ENCODE measurements at places on chromosomes 12 and 14.
A peak's percentile ranks its signal among the peaks of the same experiment; 100 is the strongest.

- peak; percentile 46 for DNase-seq
Measured at GRCh38 chr12:22543246-22544037, 900 bp downstream of the C2CD5 start.

DNA sequence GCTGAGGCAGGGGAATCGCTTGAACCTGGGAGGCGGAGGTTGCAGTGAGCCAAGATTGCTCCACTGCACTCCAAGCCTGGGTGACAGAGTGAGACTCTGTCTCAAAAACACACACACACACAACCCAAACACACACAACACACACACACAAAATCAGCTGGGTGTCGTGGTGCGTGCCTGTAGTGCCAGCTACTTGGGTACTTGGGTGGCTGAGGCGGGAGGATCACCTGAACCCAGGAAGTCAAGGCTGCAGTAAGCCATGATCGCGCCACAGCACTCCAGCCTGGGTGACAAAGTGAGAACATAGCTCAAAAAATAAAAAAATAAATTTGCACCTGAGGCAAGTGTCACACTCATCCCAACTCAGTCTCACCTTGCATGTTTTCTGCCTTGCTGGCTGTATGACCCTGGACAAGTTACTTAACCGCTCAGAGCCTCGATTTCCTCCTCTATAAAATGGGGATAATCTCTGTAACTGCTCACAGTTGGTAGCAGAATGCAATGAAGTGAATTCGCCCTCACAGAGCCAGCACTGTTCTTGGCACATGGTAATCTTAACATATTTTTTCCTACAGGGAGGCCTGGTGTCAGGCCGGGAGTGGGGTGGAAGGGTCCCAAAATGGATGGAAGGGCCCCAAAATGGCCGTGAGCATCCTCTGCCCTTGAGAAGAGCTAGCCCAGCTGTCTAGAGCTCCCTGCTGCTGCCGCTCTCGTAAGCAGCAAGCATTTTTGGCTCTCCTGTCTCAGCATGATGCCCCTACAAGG is 630 bp upstream of the HNF1A start:
- DNase-seq: no peak

- DNase-seq: no peak
Measured at GRCh38 chr12:108551535-108551934, 9.4 kb downstream of the SART3 start.

- no peak for DNase-seq
Measured at GRCh38 chr14:61406198-61406597, 84.8 kb downstream of the PRKCH start.

GRCh38 chr14:93533842-93534241 is 103.1 kb downstream of the UNC79 start:
- no peak for DNase-seq

GRCh38 chr12:89469361-89469760 is 55.2 kb downstream of the GALNT4 start:
- no peak for DNase-seq

DNA sequence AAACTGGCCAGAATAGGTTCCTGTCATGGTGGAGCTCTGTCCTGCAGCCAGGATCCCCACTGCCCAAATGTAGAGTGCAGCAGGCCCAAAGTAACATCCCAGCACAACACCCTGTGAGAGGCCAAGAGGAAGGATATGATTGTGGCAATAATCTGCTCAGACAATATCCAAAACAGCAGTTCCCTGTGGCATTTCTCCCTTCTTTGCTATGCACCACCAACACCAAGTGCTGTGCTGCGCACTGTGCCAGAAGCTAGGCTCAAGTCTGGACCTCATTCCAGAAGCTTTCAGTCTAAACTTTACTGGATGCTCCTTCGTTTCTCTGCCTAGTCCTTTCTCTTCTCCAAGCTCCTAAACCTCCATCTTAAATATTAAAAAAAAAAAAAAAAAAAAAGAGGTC is 33.4 kb downstream of the SLC11A2 start:
- no peak for DNase-seq

GRCh38 chr14:89572596-89573398 is 155.8 kb upstream of the FOXN3 start:
- DNase-seq: no peak

GRCh38 chr14:86858031-86858430 is 1135.0 kb downstream of the GALC start:
- no peak for DNase-seq

GRCh38 chr12:47085815-47086252 is 6.1 kb upstream of the AMIGO2 start:
- no peak for DNase-seq

- DNase-seq: no peak
Measured at GRCh38 chr14:101132051-101132571, 228.6 kb upstream of the RTL1 start.

- DNase-seq: no peak
Measured at GRCh38 chr12:49824416-49824815, 3.8 kb downstream of the NCKAP5L start.

DNA sequence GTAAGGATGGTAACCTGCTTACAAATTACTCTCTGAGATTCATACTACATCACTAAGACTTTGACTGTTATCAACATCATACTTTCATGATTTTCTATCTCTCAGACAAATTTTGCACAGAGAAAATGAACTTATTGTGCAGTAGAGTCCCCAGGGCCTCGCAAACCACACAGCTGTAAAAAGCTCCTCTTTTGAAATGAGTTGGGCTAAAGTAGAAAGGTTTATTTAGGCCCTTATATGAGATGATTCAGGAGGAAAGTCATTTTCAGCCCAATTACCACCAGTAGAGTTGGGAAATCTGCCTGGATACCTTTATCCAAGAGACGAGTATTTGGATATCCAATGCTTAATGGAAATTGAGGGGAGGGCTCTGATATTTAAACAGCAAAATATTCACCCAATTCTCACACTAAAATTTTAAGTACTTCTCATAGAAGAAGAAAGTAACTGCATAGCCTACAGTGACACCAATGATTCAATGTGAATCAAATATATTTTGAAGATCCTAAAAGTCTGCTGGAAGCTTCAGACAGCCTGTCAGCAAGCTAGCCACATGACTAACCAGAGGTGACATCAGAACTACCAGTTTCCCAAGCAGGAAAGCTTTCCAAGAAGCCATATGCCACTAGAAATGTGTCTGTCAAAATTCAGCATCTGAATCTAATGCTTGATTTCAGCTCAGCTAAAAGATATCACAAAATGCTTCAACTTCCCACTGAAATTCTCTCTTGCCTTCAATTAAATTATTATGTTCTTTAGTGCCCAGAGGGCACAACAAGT is 190.1 kb upstream of the SYT1 start:
- peak; percentile 50 for DNase-seq

DNA sequence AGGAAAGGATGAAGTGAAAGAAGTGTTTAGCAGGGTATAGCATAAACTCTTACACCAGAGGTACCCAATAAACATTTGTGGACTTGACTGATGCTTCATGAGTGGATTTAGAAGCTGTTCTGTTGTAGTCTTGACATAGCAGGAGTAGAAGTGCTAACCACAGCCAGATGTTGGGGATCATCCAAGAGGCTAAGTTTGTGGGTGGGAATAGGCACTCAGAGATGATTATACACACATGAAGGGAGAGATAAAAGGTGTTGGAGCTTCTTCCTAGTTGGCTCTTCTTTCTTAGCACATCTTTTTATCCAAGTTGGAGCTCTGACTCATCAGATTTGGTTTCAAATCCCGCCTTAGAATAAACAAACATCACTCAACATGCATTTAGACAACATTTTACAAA is 166.7 kb upstream of the E2F7 start:
- no peak for DNase-seq

DNA sequence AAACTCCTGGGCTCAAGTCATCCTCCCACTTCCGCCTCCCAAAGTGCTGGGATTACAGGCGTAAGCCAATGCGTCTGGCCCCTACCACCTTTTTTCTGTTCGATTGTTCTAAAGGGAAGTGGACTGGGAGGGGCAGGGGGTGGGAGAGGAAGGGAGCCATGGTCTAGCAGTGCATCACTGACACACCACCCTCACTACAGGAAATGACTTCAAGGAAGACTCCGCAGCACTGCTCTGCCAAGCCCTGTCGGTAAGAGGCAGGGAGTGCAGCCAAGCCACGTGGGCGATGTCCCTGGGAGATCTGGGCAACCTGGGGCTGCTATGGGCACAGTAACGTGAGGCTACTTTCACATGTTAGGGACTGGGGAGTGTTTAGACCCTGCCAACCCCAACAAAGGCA is 18.0 kb downstream of the LRRC74A start:
- DNase-seq: no peak

DNA sequence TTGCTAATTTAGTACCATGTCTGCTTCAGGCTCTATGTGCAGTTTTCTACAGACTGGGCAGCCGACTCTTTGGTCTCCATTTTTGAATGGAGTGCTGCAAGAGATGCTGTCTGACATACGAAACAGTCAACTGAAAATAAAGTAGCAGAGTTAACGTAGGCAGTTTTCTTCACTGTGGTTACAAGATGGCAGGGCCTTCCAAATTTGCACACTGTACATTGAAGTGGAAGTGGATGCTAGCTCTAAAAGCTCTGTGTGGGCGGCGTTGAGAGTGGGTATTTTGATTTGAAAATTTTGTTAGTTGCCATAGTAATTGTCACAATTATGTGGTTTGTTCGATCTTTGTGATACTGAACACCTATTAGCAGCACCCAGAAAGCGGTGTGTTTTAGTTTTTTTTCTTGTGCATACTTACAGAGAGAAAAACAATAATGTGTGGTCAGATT is 154.9 kb upstream of the ATP2B1 start:
- no peak for DNase-seq

- no peak for DNase-seq
Measured at GRCh38 chr14:67420102-67420739, 8.3 kb upstream of the PLEK2 start.

GRCh38 chr12:110270125-110270962 is 10.7 kb upstream of the ATP2A2 start:
- DNase-seq: peak; percentile 96

- no peak for DNase-seq
Measured at GRCh38 chr12:95205685-95206084, 11.6 kb downstream of the FGD6 start.

GRCh38 chr14:81366214-81366613 is 33.9 kb downstream of the STON2 start:
- no peak for DNase-seq

- DNase-seq: no peak
Measured at GRCh38 chr14:22540293-22540692, 48.7 kb downstream of the DAD1 start.

GRCh38 chr14:53144244-53144643 is 8.9 kb downstream of the DDHD1 start:
- DNase-seq: no peak

DNA sequence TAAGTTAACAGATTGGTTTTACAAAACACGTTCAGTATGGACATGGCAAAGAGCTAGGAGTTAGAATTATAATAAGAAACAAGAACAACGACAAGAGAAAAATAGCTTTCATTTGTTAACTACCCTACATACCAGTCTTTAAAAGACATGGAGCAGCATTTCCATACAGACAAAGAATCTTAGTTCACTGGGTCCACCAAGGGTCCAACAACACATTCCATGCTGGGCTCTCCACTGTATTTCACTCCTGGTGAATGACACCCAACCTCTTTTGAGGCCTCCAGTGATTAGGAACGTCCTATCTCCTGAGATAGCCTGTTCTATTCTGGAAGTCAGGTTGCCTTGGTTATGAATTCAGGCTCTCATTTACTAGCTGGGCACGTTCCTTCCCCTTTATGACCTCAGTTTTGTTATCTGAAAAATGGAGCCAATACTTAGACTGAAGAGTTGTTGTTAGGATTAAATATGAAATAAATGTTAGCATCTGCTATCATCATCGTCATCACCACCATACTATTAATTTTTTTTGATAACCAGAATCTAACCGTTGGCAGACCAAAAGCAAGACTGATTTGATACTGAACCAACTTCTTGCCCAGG is 37.7 kb downstream of the C12orf75 start:
- no peak for DNase-seq

GRCh38 chr12:1583421-1584078 is 10.8 kb downstream of the FBXL14 start:
- peak; percentile 97 for DNase-seq

DNA sequence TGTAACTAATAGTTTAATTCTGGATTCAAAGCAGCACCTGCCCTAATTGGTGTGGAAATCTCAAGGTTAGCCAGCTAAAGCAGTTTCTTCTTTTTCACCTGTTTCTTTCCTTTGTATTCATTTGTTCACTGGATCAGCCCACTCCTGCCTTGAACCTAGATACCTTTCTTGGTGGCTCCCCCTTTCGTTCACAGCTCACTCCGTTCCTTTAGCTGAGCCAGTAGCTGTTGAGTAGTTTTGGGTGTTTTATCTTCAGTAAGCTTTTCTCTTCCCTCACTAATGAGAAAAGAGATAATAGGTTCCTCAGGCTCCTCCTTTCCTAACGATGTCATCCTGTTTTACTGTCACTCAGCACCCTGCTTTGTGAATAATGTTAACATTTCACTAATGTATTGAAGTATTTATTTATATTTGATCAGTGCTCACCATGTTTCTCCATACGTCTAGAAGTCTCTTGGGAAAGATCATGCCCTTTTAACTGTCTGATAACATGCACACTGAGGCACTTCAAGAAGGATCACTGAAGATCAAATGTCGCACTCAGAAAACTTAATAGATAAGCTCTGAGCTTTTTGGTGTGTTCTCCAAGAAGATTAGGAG is 121.1 kb downstream of the TGFB3 start:
- no peak for DNase-seq

DNA sequence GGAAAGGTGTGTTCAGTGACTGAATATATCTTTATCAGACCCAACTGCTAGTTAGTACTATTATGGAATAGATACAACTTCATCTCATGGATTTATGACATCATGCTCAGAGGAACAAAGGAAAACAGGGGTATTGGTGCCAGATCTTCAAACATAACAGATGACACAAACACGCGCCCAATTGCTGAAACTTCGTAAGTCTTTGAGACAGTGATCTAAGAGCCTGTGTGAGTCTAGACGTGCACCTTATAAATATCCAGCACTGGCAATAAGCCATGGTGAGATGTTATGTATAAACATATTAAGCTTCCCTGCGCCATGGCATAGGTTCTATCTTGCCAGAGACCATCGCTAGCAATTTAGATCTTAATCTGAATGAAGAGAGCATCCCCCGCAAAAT is 42.2 kb upstream of the NR2C1 start:
- DNase-seq: no peak

DNA sequence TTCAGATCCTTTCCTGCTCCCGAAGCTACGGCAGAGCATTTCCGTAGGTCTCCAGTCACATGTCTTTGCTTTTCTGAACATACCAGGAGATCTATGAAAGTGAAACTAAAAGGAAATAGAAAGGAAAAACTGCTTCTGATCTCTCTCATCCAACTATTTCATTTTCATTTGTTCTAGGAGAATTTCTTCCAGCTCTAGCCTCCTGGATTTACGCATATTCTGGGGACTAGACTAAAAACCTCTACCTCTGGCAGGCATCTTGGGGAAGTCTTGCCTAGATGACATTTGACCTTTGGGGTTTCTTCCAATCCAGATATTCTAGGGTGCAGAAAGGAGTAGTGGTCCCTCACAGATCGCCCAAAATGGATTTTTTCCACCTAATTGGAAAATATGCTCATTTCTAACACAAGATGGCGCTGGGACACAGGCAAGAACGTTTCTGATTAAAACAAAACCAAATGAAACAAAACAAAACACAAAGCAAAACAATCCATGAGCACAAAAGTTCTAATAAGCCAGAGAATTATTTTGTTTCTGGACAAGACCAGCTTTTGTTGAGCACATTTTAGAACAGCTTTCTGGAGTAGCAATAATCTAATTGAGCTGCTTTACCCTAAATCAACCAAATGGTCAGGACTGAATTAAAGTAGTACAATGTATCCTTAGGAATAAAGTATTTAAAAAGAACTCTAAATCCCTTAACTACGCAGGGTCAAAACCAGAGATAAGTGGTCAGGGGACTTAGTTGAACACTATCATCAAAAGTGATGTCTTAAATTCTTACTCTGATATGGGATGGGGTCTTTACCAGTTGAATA is 12.3 kb upstream of the PARP11 start:
- peak; percentile 63 for DNase-seq

- DNase-seq: no peak
Measured at GRCh38 chr12:19431407-19432308, 7.6 kb upstream of the AEBP2 start.

All from NCI-H2171 (cell line).